Pons (tissue), 1 donor: ENCODE measurements at places on chromosomes 5 and 9.

GRCh38 chr9:137150617-137151457 lies 11.9 kb downstream of the GRIN1 start:
- no peak for DNase-seq

- no peak for DNase-seq
Observed at GRCh38 chr5:82386576-82386975, 108.4 kb upstream of the RPS23 start.

GRCh38 chr5:166045961-166046360 lies 2245.5 kb upstream of the WWC1 start:
- no peak for DNase-seq

DNA sequence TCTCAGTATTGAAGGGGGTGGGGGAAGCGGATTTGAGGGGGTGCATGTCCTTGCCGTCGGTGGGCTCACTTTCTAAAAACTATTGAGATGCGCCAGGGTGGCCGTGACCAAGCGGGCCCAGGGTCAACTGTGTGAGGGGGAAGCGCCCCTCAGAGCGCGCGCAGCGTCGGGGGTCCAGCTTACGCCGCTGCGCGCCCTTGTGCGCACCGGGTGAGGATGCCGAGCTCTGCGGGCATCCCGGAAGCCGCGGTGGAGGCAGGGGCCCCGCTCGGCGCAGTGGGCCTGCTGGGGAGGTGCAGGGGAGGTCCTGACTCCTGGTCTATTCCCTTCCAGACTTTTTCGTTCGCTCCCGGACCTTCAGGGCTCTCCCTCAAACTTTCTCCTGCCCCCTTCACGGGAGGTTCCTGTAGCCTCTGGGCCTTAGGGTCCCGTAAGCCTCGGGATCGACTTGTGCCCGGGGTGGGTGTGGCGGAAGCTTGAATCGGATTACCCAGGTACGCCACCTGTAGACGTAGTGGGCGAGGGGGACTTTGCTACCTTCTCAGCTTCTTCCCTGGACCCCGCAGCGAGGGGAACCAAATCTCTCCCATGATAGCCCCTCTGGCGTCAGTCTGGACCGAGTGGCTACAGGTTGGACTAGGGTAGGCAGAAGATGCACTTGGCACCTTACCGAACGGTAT lies 2.5 kb upstream of the PRDM6 start:
- no peak for DNase-seq

- DNase-seq, result peak; percentile 4
Observed at GRCh38 chr5:128596071-128596470, 58.0 kb upstream of the FBN2 start.
